ENCODE measurements at places on chromosomes 2 and 18. TPM values are rescaled to one million over a fixed set of nuclear protein-coding genes. Genes with fewer than 3 reads are reported as not detected.

Gene GPBAR1
- total RNA-seq, result 2.6 TPM

Gene SERPINB13
- total RNA-seq, result not detected

DNA sequence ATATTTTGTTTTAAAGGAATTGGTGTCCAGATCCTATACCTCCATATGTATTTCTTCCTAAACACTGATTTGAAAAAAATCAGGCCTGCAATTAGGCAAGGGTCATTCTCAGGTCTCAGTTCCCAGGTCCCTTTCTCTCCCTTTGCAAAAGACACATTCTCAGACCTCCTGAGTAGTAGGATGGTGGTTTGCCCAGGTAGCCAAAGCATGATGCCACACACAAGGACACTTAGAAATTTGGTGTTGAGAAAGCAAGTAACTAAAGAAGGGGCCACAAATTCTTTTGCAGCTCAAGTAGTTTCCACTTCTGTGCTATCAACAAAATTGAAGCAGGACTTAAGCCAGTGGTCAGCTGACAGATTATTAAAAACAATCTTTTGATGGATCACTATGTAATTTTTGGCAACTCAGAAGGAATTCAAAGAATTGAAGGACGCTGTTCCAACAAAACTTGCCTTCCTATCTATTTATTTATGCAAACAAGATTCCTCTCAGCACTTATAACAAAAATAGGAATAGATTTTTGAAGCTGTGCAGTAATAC, 6.6 kb upstream of the MYO5B start:
- no peak overlapping the region for H3K4me3 ChIP-seq
- H3K4me1 ChIP-seq, result no peaks in the 10 kb centered on the region
- peaks cover 40% of the 10 kb centered on the region for H3K27me3 ChIP-seq
- no peak overlapping the region for H3K27ac ChIP-seq

GRCh38 chr18:27497246-27497645, 312.1 kb upstream of the CHST9 start:
- no peak overlapping the region for H3K4me3 ChIP-seq
- H3K27me3 ChIP-seq, result no peaks in the 10 kb centered on the region
